ENCODE measurements at places on chromosomes 6 and 20.

DNA sequence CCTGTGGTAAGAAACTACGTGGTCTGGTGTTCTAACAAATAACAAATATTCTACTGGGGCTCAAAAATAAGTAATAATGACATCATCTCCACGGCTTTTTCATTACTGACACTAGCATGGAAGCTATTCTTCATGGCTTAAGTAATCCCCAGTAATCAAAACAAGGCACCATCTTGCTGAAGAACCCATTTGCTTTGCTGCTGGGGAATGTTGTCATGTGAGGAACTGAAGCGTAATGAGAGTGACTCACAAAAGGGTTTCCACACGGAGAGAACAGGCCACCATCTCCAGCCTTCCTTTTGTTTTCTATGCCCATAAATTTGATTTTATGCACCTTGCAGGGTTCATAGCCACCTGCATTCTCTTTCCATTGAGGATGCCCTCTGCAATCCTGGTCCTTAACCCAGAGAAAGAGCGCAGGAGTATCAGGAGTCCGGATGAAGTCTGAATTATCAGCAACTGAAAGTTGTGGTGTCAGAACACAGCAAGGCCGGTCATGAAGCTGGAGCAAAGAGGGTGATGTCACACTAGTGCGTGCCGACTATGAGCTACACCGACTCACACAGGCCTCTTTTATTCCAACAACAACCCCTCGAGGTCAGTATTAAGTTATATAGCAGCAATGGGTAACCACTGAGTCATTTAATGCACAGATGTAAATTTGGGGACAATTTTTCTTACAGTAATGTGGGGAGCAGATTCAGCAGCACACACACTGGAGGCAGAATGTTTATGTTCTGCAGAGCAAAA lies 173.7 kb upstream of the SSTR4 start:
- no peak for DNase-seq
- no peaks in the 10 kb centered on the region for H3K36me3 ChIP-seq
- no peaks in the 10 kb centered on the region for H3K4me1 ChIP-seq
- peaks cover 13% of the 10 kb centered on the region for H3K27me3 ChIP-seq
- no peak overlapping the region for H3K27ac ChIP-seq

DNA sequence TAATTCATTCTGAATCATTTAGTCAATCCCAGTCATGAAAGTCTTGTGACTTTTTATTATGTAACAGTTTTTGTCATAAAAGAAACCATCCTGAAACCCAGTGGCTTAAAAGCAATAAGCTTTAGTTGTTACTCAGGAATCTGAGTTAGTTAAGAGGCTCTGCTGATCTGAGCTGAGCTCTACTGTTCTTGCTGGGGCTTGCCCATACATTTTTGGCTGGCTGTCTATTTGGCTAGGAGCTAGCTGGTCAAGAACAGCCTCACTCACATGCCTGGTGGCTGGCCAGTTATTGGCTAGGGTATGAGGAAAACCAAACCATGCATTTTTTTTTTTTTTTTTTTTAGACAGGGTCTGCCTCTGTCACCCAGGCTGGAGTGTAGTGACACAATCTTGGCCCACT lies 10.6 kb downstream of the TCF21 start:
- no peaks in the 10 kb centered on the region for H3K27me3 ChIP-seq
- no peak overlapping the region for H3K27ac ChIP-seq
- no peaks in the 10 kb centered on the region for H3K36me3 ChIP-seq
- H3K4me3 ChIP-seq, result no peak overlapping the region
- H3K4me1 ChIP-seq, result no peaks in the 10 kb centered on the region

GRCh38 chr6:27617700-27618689 lies 145.1 kb upstream of the ZNF184 start:
- no peak for DNase-seq
- no peaks in the 10 kb centered on the region for H3K27me3 ChIP-seq
- no peaks in the 10 kb centered on the region for H3K4me1 ChIP-seq
- no peaks in the 10 kb centered on the region for H3K36me3 ChIP-seq
- peak overlapping the region; percentile 18 for H3K4me3 ChIP-seq
- no peak overlapping the region for H3K27ac ChIP-seq

DNA sequence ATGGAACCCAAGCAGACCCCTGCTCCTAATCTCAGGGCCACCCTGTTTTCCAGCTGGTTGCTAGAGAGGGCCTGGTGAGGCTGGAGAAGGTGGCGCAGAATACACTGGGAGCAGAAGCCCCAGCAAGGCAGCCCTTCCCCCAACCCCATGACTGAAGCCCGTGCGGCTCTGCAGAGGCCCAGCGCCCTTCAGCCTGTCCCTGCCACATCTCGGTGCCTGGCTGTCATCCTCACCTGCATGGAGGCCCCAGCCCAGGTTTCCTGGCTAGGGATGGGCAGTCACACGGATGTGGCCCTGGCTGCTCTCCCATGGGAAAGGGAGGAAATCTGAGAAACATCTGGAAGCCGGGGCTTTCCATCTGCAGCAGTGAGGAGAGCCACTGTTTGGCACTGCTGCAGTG lies 26.1 kb upstream of the VSTM2L start:
- H3K27me3 ChIP-seq, result no peaks in the 10 kb centered on the region
- no peaks in the 10 kb centered on the region for H3K4me1 ChIP-seq

- no peaks in the 10 kb centered on the region for H3K27me3 ChIP-seq
- H3K4me1 ChIP-seq, result peaks cover 5% of the 10 kb centered on the region
- H3K4me3 ChIP-seq, result no peak overlapping the region
- H3K36me3 ChIP-seq, result no peaks in the 10 kb centered on the region
- DNase-seq, result no peak
Measured at GRCh38 chr6:20292905-20293304, 80.6 kb upstream of the MBOAT1 start.

- no peaks in the 10 kb centered on the region for H3K4me1 ChIP-seq
- no peak for DNase-seq
- H3K4me3 ChIP-seq, result no peak overlapping the region
- H3K27ac ChIP-seq, result no peak overlapping the region
- no peaks in the 10 kb centered on the region for H3K27me3 ChIP-seq
Measured at GRCh38 chr20:42053350-42053749, 435.2 kb upstream of the CHD6 start.
